Activated T-helper 17 cell treated with anti-CD3 and anti-CD28 coated beads, Interleukin-2, amount 50 U/mL, for 72 hours (primary cell): ENCODE measurements at places on chromosomes 6 and 20. TPM values are rescaled to one million over a fixed set of nuclear protein-coding genes. Genes with fewer than 3 reads are reported as not detected.

The LAMA5 gene
- total RNA-seq = 0.39 TPM

DNA sequence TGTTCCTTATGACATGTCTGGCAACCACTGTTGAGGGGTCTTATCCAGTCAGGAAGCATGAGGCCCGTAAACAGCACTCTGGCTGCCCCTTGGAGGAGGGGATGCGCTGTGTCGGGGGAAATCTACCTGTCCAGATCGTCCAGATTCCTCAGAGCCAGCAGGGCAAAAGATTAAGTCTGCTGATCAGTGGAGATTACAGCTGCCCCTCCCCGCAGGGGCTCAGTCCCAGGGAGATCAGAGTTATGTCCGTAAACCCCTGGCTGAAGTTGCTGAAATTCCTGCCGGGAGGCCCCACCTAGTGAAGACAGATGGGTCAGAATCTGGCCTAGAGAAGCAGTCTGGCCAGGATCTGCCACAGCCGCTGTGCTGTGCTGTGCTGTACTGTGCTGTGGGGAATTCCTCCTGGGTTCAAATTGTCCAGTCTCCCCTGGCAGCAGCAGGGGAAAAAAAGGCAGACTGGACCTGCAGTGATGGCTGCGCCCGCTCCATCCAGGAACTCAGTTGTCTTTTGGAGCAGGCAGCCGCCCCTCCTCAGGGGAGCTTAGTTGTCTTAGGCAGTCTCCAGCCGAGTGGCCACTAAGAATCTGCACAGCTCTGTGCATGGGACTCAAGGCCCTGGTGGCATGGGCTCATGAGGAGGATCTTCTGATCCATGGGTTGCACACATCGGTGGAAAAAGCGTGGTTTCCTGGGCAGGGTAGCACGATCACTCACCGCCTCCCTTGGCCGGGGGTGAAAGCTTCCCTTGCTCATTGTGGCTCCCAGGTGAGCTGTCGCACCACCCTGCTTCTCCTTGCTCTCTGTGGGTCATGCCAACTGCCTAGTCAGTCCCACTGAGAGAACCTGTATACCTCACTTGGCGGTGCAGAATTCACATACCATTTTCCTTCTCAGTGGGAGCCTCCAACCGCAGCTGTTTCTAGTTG lies 1368.8 kb upstream of the ADGRB3 start:
- ATAC-seq = no peak

- no peak for ATAC-seq
Measured at GRCh38 chr6:21500314-21501020, 93.1 kb upstream of the SOX4 start.

GRCh38 chr20:13341737-13342393 lies 120.8 kb downstream of the ISM1 start:
- ATAC-seq = no peak

- no peak for ATAC-seq
Measured at GRCh38 chr20:24764027-24764793, 184.9 kb upstream of the CST7 start.

GRCh38 chr6:106474466-106474865 lies 113.9 kb downstream of the CRYBG1 start:
- ATAC-seq = no peak

DNA sequence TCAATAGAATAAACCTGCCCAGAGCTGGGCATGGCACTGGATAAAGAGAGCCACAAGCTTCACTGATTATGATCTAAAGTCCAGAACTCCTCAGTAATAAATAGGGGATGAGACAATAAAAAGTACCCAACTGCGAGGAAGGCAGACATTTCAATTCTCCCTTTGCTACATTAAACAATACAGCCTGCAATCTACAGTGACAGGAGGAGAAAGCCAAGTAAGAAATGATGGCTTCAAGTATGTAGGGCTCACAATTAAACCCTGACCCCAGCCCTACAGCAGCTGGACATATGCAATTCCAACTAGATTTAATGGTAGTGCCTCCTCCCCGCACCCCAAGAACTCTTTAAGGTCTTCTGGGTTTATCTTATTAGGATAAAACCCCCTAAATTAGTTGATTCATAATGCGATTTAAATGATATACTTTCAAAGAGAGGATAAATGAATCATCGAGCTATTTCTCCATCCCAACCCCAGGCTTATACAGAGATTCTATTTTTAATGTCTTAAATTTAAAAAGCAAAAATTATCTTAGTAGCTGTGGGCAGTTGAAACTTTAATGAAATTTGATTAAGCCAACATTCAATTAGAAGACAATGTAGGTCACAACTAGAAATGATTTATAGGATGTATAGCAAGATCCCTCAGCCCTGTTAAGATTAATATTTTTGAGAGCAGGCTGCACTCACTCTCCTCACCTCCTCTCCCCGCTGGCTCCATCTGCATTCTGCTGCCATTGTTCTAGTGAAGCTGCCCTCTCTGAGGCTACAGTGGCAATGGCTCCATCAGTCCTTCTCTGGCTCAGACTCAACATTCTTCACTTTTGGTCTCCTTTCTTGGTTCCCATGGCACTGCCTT lies 57.1 kb downstream of the OGFRL1 start:
- no peak for ATAC-seq

GRCh38 chr6:56242346-56242745 lies 5.0 kb downstream of the COL21A1 start:
- ATAC-seq = no peak

- ATAC-seq = no peak
Measured at GRCh38 chr6:139964737-139965136, 590.3 kb upstream of the CITED2 start.

DNA sequence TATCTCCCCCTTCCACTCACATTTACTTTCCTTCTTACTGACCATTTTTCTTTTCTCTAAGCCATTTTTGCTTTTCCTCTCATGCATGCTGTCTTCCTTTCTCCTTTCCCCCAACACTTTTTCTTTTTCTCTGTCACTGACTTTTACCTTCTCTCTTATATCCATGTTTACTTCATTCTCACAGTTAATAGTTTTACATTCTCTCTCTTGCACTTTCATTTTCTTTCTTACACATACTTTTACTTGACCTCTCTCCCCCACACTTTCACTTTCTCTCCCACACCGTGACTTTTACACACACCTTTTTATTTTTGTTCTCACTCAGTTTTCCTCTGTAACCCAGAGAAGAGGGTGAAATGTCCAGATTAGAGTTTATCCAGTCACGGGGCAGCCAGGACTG lies 636.3 kb downstream of the PTPRT start:
- no peak for ATAC-seq

The KIF6 gene
- 0.48 TPM for total RNA-seq

DNA sequence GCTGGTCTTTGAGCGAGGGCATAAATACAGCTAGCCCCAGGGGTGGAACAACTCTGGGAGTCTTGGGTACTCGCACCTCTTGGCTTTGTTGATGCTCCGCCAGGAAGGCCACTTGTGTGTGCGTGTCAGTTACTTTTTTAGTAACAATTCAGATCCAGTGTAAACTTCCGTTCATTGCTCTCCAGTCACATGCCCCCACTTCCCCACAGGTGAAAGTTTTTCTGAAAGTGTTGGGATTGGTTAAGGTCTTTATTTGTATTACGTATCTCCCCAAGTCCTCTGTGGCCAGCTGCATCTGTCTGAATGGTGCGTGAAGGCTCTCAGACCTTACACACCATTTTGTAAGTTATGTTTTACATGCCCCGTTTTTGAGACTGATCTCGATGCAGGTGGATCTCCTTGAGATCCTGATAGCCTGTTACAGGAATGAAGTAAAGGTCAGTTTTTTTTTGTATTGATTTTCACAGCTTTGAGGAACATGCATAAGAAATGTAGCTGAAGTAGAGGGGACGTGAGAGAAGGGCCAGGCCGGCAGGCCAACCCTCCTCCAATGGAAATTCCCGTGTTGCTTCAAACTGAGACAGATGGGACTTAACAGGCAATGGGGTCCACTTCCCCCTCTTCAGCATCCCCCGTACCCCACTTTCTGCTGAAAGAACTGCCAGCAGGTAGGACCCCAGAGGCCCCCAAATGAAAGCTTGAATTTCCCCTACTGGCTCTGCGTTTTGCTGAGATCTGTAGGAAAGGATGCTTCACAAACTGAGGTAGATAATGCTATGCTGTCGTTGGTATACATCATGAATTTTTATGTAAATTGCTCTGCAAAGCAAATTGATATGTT lies 19.2 kb downstream of the IRF4 start:
- peak; percentile 3 for ATAC-seq

DNA sequence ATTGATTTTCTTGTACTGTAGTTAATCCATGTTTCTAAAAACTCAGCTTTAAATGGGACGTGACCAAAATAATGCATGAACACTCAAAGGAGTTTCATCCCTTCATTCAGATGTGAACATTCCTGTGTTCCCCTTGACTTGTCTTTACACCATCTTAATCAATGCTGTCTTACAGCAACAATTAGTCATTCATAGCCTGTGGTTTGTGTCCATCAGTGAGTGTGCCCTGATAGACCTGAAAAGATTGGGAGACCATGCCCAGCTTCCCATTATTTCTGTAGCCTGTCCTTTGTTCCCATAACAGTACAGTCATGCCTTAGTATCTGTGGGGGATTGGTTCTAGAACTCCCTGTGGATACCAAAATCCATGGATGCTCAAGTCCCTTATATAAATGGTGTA lies 23.9 kb downstream of the NT5E start:
- ATAC-seq = no peak

DNA sequence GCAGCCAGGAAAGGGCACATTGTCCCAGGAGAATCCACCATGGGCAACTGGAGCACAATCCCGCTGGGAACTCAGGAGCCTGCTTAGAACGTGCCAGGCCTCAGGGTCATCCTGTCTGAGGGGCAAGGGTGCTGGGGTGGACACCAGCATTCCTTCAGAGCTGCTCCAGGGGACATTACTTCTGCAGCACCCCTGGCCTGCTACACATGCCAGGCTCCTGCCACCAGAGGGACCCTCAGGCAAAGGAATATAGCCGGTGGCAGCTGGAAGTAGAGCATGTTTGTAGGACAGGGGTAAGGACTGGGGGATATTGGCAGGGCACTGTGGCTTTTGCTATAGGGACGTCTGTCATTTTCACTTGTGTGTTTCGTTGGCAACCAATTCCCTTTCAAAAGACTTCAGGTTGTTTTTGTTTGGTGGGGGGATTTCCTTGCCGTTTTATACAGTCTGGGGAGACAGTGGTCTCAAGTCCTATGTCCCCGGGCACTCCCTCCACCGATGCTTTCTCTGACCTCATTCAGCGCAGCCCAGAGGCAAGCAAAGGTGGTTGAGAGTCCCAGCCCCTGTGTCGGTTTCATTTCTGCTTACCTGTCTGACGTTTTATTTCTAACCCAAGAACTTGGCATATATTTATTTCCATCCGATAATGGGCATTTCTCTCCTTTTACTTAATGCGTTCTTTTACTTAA lies 130.8 kb downstream of the JPH2 start:
- no peak for ATAC-seq

DNA sequence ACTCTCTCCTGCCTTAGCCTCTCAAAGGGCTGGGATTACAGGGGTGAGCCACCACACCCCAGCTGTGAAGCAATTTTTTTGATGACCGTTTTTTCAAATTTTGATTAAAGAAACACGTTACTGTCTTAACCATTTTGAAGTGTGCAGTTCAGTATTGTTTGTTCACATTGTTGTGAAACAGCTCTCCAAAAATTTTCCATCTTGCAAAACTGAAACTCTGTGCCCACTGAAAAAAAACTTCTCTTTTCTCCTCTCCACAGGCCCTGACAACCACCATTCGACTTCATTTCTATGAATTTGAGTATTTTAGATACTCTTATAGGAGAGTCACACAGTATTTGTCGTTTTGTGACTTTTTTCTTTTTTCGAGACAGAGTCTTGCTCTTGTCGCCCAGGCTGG lies 53.9 kb downstream of the ECT2L start:
- ATAC-seq = no peak

DNA sequence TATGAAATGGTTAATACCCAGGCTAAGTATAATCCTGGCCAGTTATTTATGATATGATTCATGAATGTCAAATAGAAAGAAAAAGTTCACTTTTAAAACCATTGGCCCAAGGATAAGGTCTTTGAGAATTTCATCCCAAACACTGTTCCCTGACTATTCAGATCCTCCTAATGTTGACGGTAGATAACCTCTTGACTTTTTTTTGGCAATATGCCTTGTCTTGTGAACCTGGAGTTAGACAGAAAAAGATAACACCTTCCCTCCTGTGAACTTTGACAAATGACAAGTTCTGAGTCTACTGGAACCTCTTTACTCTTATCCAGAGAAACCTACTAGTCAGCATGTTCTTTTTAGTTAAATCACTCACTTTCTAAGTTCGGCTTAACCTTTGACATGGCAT lies 166.8 kb upstream of the PREP start:
- no peak for ATAC-seq

GRCh38 chr6:408148-408547 lies 16.6 kb downstream of the IRF4 start:
- no peak for ATAC-seq

The CFB gene
- 1.5 TPM for total RNA-seq

DNA sequence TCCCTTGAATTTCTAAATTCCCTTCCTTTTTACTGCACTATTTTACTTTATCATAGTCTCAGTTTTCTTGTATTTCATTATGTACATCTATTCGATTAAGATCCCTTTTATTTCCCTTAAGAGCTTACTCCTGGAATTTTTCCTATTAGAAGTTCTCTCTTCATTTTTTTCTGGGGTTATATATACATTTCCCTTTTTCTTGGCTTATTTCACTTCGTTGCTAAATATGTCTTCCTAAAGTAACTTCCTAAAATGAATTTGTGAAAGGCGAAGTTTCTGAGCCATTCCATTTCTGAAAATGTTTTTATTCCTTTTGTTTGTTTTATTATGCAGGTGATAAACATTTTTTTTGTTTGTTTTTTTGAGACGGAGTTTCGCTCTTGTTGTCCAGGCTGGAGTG lies 5.9 kb upstream of the CD109 start:
- no peak for ATAC-seq

DNA sequence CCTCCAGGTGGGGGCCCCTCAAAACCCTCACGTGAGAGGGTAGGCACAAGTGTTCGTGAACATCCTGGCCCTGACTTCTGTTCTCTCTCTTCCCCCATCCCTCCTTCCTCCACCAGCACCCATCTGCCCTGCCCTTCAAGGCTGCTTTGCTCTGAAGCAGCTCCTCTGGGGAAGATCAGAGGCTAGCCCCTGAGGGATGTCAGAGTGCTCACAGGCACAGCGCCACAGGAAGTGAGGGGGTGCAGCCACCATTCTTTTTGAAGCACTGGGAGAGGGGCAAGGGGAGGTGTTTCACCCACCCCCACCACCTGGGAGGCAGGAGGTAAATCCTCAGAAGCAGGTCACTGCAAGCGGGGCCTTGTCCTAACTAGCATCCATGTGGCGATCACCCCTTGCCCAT lies 11.4 kb downstream of the MOCS1 start:
- no peak for ATAC-seq

GRCh38 chr6:170068496-170068895 lies 222.4 kb downstream of the DLL1 start:
- ATAC-seq = no peak

GRCh38 chr6:110999634-111000270 lies 17.9 kb downstream of the RPF2 start:
- ATAC-seq = no peak

The BTNL2 gene
- total RNA-seq = not detected

DNA sequence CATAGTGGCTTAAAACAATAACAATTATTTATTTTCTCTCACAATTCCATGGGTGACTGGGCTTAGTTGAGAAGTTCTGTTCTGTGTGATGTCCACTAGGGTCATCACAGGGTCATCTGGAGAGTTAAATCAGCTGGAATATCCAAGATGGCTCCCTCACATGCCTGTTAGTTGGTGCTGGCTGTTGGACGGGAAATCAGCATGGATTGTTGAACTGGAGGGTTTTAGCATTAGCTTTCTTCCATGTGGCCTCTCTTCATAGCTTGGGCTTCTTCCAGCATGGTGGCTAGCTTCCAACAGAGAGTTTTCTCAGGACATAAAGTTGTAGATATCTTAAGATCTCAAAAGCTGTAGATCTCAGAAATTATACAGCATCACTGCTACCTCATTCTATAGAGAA lies 19.6 kb downstream of the MARCKS start:
- no peak for ATAC-seq

GRCh38 chr6:132365281-132365907 lies 35.9 kb downstream of the MOXD1 start:
- ATAC-seq = peak; percentile 89

The TNF gene
- total RNA-seq = 69.5 TPM
